T1000 (cell line): ENCODE measurements at places on chromosomes 12 and 14.

- DNase-seq = no peak
Measured at GRCh38 chr12:4169531-4169930, 104.0 kb upstream of the CCND2 start.

DNA sequence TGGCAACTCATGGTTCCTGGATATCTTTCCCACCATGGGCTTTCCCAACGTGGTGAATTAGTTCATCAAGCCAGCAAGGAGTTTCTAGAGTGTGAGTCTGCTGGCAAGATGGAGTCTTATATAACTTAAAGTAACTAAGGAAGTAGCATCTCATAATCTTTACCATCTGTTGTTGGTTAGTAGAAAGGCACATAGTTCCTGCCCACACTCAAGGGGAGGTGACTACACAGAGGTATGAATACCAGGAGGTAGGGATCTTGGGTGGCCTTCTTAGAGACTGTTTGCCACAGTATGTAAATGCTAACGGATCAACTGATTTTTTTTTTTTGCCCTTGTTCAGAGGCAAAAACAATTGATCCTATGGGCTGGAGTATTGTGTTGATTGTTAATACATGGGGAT is 446.9 kb downstream of the ATP23 start:
- no peak for DNase-seq

DNA sequence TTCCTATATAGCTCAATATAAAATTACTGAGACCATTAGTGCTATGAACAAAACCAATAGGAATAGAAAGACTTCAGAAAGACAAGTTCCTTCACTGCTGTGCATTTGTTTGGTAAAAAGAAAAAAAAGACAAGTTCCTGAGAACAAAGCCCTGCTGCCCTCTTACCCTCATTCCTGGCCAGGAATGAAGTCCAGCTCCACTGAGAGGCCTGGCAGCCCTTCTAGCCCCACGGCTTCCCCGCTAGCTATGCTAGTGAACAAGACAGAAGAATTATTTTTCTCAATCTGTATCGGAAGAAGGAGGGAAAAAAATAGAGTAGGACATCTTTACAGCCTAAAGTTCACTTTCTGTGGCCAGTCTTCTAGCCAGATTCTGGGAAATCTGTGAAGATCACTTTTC is 1.6 kb downstream of the MFAP5 start:
- DNase-seq = no peak

DNA sequence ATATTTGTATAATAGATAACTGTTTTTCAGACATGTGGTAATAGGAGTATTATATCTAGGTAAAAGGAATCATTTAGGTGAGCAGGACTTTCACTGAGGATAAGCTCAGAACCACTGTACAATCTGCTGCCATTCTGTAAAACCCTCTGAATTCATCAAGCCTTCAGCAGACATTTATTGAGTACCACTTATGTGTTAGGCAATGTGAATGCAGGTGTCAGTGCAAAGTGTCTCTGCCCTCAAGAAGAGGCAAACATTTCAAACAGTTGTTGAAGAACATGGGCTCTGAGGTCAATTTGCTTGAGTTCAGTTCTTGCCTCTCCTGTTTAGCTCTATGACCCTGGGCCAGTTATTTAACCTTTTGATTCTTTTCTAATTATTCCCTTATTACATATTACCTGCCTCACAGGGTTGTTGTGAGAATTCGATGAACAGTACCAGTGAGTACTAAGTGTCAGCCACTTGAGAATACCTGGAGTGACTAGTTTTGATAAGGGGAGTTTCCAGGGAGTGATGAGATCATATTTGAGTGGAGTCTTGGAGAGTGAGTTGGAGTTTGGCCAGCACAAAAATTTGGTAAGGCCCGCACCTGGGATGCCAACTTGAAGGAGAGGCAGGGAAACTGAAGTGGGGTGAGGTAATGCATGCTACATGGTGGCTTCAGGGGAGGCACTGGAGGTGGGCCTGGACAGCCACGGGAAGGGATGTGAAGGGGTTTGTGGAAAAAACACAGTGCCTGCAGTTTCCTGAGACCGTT is 33.7 kb downstream of the RASSF8 start:
- no peak for DNase-seq

DNA sequence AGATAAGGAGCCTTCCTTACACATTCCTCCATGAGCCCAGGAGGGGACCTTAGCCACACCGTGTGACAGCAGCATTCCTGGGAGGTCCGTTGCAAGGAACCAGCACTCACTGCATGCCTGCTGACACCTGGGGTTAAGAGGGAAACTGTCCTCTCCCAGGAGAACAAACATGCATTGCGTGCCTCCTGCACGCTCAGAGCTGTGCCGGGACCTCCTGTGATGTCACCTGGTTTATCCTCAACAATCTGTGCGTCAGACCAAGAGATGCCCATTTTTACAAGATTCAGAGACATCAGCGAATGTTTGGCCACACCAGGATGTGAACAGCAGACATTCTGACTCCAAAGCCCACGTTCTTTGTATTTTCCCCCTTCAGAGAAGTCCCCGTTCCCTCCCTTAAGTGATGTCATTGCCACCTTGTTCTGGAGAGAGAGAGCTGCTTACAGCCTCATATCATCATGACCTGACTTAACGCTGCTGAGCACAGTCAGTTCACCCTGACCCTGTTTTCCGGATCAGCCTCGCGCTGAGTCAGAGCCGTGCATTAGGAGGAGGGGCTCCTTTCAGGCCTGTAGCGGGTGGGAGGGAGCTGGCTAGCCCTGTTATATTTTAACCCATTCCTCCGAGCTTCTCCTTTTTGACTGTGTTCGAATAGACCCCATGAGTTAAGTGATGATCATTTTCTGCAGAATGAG is 36.2 kb downstream of the TMEM120B start:
- DNase-seq = no peak

GRCh38 chr12:99043319-99043914 is 398.3 kb downstream of the APAF1 start:
- DNase-seq = peak; percentile 23

DNA sequence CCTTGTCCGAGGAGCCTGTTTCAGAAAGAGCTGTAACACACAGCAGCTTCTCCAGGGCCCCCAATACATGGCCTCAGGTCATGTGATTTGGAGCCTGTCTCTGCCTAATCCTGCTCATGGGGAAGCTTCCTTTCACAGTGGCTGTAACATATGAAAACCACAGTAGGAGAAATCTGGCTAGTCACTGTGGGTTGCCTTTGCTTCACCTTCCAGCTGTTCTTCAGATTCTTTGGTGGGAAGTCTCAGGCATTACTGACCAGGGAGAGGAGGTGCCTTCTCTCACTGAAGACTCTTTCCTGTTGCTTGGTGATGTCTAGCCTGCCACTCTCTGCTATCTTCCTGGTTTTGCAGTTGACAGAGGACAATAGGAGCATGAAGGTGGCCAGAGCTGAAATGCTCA is 350.6 kb downstream of the DPF3 start:
- DNase-seq = no peak

- DNase-seq = no peak
Measured at GRCh38 chr12:92553389-92553788, 149.4 kb upstream of the PLEKHG7 start.

DNA sequence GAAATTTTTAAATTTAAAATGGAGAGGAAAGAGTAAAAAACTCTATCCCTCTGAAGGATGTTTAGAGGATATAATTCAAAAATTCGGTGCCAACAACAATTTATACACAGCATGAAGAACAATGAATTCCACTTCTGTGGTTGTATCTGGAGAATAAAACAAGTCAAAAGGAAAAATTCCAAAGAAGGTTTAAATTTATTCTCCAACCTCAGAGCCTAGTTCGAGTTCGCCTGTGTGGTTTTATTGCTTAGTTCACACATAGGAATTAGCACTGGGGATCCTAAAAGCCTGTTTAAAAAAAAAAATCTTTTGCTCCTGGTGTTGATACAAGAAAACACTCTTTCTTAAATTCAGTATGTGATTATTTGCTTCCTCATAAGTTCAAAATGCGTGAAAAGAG is 79.2 kb downstream of the LLPH start:
- no peak for DNase-seq

GRCh38 chr12:25427337-25428249 is 125.5 kb downstream of the LMNTD1 start:
- no peak for DNase-seq

DNA sequence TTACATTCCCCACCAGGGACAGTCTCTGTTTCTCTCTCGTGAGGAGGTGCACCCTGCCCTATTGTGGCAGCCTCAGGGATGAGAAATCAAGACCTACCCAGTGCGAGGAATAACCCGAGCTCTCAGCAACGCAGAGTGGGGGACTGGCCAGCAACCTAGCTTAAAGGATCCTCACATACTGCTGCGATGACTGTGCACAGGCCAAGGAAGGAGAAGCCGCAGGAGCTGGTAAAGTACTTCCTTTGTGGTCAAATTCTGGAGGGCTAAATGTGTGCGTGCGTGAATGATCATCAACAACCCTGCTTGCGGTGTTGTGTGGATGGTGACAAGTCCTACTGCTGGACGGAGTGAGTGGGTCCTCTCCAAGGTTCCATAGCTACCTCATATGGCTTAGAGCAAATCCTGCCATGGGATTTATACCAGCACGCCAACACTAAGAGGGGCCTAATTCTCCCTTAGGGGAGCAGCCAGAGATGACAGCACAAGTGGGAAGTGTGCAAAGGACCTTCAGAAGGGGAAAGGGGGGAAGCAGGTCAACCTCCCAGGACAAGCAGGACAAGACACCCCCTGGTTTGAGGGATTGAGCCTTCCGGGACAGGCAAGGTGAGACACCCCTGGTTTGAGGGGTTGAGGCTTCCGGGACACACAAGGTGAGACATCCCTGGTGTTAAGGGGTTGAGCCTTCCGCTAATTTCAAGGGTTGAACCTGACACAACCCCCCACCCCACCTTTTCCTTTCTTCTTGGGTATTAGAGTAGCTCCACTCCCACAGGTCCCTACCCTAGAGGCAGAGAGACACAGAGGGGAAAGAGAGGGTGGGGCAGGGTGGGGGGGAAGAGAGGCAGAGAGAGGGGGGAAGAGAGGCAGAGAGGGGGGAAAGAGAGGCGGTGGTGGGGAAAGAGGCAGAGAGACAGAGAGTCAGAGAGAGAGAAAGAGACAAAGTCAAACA is 58.8 kb upstream of the AP4S1 start:
- DNase-seq = no peak

GRCh38 chr12:109820816-109821381 is 12.3 kb downstream of the TRPV4 start:
- no peak for DNase-seq

- DNase-seq = no peak
Measured at GRCh38 chr14:98847521-98848468, 424.2 kb downstream of the BCL11B start.

DNA sequence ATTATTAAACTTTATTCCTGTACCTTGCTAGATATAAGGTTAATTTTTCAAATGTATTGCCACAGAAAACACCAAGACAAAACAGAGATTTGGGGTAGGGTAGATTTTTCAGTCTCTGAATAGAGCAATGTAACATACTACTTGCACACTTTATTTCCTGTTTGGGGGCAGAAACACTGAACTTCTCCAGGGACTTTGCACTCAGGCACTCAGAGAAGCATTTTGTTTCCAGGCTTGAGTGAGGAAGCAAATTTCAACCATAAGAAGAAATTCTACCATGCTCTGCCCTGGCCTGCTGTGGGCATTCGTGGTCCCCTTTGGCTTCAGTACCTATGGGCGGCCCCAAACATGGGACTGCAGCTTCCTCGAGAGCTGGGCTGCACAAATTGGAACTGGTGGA is 399.1 kb downstream of the DAD1 start:
- no peak for DNase-seq

- no peak for DNase-seq
Measured at GRCh38 chr12:114952573-114953271, 268.7 kb upstream of the TBX3 start.

- DNase-seq = no peak
Measured at GRCh38 chr12:103499571-103499970, 3.8 kb upstream of the C12orf42 start.

DNA sequence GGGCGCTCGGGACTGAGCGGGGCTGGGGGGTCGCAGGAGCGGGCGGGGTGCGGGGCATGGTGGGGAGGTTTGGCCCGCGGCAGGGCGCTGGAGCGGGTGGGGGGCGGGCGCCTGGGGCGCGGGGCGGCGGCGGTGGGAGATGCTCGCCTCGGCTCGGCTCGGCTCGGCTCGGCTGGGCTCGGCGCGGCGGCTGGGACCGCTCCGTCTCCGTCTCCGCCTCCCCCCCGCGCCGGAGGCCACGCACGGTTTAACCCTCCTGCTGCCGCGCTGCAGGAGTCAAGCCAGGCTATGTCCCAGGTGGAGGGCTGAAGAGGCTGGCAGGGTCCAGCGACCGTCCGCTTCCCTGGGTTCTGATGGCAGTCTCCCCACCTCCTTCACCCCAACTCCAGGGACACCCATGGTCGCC is at the start of gene PIANP:
Gene PIANP (minus strand): TSS at position 170 of the 406 bp plus-strand sequence. CDS start 2,754 bp downstream, outside the sequence.
- DNase-seq = peak; percentile 12

DNA sequence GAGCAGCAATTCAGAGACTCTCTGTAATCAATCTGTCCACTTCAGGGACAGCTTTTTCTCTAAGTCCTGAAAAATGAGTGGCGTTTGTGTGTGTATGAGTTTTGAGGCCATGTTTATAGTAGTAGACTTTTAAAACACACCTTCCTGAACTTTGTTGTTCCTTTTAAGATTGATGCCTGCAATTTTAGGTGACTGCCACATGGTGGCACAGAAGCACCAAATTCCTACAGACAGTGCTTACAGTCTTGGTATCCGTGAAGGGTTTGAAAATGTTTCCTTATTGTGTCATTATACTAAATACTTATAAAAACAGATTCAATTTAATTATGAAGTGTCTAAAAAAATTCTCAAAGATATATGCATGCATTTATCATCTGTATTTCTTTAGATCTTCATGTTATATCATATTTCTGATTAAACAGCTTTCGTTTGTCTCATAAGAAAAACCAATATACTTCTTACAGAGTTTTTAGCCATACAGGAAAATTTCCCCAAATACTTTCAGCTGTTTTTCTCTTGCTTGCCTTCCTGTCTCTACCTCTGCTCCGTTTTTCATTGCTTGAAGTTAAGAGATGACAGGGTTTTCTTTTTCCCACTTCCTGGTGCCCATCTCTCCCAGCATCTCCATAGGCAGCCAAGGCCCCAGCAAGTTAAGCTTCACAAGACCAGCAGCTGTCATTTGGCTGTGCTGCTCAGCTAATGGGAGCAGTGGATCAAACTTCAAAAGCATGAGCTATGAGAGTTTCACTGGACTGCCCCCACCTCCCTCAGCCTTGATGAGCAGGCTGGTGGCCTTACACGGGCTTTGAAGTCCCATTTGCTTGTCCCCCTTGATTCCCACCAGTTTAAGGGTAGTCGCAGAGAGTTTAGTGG is 259.6 kb downstream of the AKAP6 start:
- DNase-seq = no peak

GRCh38 chr14:33420051-33420627 is 481.5 kb downstream of the NPAS3 start:
- no peak for DNase-seq

DNA sequence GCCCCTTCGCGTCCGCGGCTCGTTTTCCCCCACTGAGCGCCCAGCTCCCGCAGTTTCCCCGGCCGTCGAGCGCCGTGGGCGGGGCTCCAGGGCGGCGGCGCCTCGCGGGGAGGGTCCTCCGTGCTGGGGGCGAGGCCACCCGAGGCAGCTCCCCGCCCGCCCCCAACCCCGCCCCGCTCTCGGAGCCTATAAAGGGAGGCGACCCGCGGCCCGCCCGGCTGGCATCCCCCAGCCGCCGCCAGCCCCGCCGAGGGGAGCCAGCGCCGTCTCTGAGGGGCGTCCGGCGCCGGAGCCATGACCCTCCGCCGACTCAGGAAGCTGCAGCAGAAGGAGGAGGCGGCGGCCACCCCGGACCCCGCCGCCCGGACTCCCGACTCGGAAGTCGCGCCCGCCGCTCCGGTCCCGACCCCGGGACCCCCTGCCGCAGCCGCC is at the start of gene TAMALIN:
Gene TAMALIN (plus strand): TSS at position 221 of the 432 bp plus-strand sequence. CDS start 74 bp downstream, at position 295.
- no peak for DNase-seq
